ENCODE measurements at places on chromosomes 16 and 17.

DNA sequence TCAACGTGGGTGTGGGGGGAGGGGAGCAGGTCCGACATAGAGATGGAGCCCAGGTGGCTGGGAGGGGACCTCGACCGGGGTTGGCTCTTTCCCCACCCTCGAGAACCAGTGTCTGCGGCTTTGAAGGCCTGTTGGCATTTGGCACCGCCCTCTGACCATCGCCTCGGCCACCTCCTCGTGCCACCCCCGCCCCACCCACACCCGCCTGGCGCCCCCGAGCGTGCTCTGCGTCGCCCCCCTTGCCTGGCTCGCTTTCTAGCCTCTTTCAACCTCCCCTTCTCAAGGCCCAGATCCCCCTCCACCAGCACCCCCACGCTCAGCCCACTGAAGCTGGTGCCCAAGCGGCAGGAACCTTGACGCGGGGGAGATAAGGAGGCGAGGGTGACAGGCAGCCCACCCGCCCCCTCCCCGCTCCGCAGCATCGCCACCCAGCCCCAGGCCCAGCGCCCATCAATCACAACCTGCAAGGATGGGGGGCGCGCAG is 619 bp downstream of the CACNB1 start:
- DNase-seq = peak; percentile 43

DNA sequence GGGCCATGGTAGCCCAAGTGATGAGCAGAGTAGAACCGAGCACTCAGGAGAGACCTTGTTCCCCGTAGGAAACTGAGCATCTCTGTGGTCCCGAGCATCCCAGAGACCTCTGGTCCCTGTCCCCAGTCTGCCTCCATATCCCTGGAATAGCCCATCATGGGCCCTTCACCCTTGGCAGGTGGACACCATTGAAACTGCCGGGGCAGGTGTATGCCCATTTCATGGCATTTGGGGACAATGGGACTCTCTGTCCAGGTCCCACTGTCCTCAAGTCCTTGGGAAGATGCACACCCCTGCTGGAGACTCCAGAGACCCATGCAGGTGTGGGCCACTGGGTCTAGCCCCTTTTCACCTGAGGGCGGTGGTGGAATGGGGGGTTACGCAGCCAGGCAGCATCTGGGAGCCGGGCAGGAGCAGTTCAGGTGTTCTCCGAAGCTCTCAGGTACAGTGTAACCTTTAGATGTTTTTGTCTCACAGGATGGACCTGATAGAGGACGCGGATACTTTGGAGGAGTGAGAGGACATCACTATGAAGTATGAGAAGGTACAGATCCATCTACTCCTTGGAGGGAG is 75.9 kb downstream of the GOSR1 start:
- no peak for DNase-seq

DNA sequence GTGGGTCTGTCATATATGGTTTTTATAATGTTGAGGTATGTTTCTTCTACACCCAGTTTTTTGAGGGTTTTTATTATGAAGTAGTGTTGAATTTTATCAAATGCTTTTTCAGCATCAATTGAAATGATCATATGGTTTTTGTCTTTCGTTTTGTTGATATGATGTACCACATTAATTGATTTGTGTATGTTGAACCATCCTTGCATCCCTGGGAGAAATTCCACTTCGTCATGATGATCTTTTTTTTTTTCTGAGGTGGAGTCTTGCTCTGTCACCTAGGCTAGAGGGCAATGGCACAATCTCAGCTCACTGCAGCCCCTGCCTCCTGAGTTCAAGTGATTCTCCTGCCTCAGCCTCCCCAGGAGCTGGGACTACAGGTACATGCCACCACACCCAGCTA is 14.0 kb upstream of the TMEM219 start:
- no peak for DNase-seq

- DNase-seq = no peak
These were observed 210.6 kb upstream of the CDH5 start for GRCh38 chr16:66155933-66156332.

GRCh38 chr17:39704821-39705551 is 5.1 kb downstream of the ERBB2 start:
- no peak for DNase-seq

DNA sequence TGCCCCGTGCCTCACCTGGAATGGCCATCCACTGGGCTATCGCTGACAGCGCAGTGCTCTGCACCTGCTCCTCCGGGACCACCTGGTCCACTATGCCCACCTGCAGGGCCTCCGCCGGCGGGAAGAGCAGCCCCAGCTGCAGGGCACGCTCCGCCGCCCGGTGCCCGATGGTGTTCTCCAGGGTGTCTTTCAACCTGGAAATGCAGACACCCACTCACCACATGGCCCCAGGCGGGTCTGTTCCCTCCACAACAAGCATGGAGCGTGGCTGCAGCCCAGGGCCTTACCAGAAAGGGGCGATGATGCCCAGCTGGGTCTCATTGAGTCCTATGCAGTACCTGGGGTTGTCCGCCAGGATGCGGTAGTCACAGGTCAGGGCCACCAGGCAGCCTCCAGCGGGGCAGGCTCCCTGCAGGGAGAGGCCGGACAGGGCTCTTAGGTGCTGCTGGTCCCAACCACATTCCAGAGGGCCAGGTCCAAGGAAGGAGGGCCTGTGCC is 6.8 kb downstream of the DNASE1L2 start:
- DNase-seq = no peak

DNA sequence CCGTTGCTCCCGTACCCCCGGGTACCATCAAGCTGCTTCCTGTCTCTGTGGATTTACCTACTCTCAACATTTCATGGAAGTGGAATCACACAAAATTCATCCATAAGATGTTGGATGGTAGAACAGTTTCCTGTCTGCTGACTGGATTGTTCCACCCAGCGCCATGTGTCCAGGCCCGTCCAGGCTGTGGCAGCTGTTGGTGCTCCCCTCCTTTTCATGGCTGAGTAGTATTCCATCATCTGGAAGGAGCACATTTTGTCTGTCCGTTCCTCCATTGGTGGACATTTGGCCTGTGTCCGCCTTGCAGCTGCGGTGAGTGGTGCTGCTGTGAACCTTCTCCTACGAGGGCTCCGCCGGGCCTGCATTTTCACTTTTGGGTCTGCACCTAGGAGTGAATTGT is 18.4 kb downstream of the TSC2 start:
- DNase-seq = no peak

- DNase-seq = no peak
These were observed 9.9 kb downstream of the CYGB start for GRCh38 chr17:76527430-76528111.

DNA sequence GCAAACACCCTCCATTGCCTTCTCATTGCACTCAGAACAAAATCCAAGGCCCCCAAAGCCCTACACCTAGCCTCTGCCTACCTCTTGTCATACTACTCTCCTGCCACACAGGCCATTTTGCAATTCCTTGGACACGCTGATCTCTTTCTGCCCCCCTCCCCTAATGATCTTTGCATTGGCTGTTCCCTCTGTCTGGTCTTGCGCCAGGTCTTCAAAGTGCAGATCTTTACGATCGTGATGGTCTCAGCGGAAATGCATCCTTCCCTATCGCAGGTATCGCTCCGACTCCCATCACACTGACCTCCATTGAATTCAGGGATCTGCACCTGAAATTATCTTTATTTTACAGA is 777 bp upstream of the MOSMO start:
- no peak for DNase-seq

- no peak for DNase-seq
These were observed 15.0 kb upstream of the PITPNA start for GRCh38 chr17:1577583-1578013.

GRCh38 chr16:30515275-30515674 is 11.1 kb downstream of the ZNF768 start:
- DNase-seq = no peak

DNA sequence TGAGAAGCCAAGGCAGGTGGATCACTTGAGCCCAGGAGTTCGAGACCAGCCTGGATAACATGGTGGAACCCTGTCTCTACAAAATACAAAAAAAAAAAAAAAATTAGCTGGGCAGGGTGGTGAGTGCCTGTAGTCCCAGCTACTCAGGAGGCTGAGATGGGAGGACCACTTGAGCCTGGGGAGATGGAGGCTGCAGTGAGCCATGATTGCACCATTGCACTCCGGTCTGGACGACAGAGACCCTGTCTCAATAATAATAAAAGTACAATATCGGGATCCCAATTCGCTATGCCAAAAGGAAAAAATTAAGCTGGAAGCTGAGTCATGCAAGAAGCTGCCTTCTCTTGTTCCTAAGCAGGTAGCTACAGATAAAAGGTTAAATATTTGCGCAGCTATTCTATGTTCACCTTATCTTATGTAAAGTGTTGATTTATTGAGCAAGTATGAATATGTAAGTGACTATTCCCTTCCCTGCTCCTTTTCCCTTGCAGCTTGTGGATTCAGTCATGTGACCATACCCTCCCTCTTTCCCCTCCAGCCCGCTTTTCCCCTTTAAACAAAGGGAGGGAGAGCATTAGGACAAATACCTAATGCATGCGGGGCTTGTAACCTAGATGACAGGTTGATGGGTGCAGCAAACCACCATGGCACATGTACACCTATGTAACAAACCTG is 112.0 kb downstream of the LITAF start:
- no peak for DNase-seq

- no peak for DNase-seq
These were observed 622 bp downstream of the CUEDC1 start for GRCh38 chr17:57954397-57955182.

DNA sequence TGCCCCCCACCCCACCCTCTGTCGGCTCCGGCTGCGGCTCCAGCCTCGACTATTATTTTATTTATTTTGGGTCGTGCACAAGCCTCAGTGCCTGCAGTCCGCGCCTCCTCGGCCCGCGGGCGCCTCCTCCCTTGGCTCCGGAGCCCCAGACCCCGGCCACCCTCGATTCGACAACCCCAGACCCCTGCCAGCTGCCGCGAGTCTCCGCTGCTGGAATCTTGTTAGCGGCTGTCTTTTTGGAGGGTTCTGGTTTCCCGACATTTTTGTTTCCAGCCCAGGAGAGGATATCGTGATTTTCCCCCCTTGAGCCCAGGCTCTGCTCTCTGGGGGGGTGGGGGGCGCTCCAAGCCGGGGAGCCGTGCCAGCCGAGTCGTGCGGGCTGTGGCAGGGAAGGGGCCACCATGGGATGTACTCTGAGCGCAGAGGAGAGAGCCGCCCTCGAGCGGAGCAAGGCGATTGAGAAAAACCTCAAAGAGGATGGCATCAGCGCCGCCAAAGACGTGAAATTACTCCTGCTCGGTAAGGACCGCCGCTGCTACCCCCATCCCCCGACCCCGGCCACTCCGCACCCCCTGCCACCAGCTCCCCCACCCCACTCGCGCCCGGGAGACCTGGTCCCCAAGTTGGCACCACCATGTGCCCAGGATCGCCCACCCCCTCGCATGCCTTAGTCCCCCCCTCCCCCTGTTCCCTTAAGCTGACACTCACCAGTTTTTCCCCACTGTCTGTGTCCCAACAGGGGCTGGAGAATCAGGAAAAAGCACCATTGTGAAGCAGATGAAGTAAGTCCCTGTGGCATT is 746 bp downstream of the GNAO1 start:
- DNase-seq = no peak

GRCh38 chr16:75471723-75472633 is 7.5 kb upstream of the TMEM170A start:
- DNase-seq = peak; percentile 44

- DNase-seq = no peak
These were observed 928 bp downstream of the HBA1 start for GRCh38 chr16:177394-177822.

DNA sequence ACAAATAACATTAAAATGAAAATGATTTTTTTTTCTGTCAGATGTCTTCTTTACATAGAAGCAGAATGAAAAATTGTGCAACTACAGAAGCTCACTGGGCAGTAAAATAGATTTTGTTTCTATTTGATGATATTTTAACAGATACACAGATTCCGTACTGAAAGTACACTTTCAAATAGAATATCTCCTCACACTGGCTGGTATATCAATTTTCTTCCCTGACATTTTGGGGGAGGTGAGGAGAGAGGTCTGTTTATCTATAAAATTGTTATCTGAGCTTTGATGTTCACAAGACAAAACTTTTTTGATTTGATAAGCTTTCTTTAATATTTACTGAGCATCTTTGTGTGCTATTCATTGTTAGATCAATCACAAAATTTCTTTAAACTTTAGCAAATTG is 124.3 kb upstream of the NACA2 start:
- no peak for DNase-seq

- no peak for DNase-seq
These were observed 7.8 kb upstream of the SSTR2 start for GRCh38 chr17:73156887-73157520.
